ENCODE measurements at places on chromosomes 13 and 19. TPM values are rescaled to one million over a fixed set of nuclear protein-coding genes. Genes with fewer than 3 reads are reported as not detected.

MCF2L gene
- total RNA-seq = 0.41 TPM

SIGLEC12 gene
- not detected for total RNA-seq

S1PR5 gene
- total RNA-seq = 2.2 TPM

ZNF580 gene
- 53.1 TPM for total RNA-seq

CFD gene
- 20.6 TPM for total RNA-seq

DOCK6 gene
- total RNA-seq = 11.8 TPM

NRTN gene
- total RNA-seq = 1.6 TPM

C13orf42 gene
- not detected for total RNA-seq

RNF17 gene
- total RNA-seq = not detected

FBXO27 gene
- total RNA-seq = 2.7 TPM

KISS1R gene
- 0.43 TPM for total RNA-seq

ZNF540 gene
- total RNA-seq = not detected

SPC24 gene
- 16.2 TPM for total RNA-seq

ARRDC2 gene
- 38.0 TPM for total RNA-seq

C19orf73 gene
- 1.8 TPM for total RNA-seq

BORCS8 gene
- total RNA-seq = 12.7 TPM

ATXN8OS gene
- not detected for total RNA-seq

VSIG10L gene
- total RNA-seq = 8.5 TPM

UGGT2 gene
- total RNA-seq = 9.2 TPM

PCDH9 gene
- total RNA-seq = 7.5 TPM

CYP2S1 gene
- 27.1 TPM for total RNA-seq

PLEKHJ1 gene
- 30.0 TPM for total RNA-seq
